ENCODE measurements at places on chromosomes 6 and 20.

GRCh38 chr6:169332250-169332649 lies 78.6 kb upstream of the THBS2 start:
- H3K36me3 ChIP-seq: no peaks in the 10 kb centered on the region
- no peak for DNase-seq
- peaks cover 17% of the 10 kb centered on the region for H3K27me3 ChIP-seq
- H3K27ac ChIP-seq: no peak overlapping the region
- H3K4me3 ChIP-seq: no peak overlapping the region
- no peaks in the 10 kb centered on the region for H3K4me1 ChIP-seq

DNA sequence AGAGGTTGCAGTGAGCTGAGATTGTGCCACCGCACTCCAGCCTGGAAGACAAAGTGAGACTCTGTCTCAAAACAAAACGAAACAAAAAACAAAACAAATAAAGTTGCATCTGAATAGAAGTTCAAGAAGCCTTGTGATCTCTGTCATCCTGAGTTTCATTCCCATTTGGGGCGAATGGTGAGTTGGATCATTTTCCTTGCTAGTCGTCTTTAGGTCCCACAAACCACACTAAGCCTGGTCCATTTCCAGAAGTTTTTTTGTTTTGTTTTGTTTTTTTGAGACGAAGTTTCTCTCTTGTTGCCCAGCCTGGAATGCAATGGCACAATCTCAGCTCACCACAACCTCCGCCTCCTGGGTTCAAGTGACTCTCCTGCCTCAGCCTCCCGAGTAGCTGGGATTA lies 33.8 kb downstream of the ZNF217 start:
- H3K36me3 ChIP-seq: peaks cover 10% of the 10 kb centered on the region
- no peak overlapping the region for H3K27ac ChIP-seq
- H3K4me1 ChIP-seq: no peaks in the 10 kb centered on the region
- H3K4me3 ChIP-seq: no peak overlapping the region
- DNase-seq: no peak

DNA sequence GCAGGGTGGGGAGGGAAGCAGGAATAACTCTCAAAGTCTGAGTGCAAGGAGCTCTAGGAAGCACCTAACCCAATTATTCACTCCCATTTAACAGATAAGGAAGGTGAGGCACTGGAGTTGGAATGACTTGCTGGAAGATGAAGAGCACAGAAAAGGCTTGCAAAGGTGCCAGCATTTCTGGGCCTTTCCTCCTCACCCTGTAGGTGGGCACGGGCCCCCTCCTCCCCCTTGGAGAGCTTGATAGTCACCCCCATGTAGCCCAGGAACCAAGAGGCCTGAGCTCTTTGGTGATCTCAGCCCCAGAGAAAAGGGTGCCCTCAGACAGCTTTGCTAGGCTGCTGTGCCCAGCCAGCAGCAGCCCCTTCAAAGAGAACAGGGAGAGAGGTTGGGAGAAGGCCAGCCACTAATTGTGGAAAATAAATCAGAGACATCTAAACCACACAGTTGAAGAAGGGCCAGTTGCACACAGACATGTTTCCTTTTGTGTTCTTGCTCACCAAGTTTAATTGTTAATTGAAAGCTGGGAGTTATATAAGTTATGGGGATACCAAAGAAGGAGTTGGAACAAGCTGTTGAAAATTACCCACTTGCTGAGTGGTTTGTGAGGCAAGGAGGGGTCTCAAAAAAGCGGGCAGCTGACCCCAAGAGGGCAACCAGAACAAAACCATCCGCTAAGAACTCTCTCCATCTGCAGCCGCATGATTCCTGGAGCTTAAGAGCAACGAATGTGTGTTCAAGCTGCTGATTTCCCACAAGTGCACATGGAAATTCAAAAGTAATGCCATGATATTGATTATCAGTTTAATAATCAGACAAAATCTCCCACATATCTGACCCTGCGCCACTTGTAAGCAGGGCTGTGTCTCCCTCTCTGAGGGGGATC lies 77.0 kb downstream of the MRPL14 start:
- H3K4me1 ChIP-seq: peaks cover 19% of the 10 kb centered on the region
- H3K27ac ChIP-seq: peak overlapping the region; percentile 90
- no peak for DNase-seq
- no peaks in the 10 kb centered on the region for H3K27me3 ChIP-seq
- H3K4me3 ChIP-seq: no peak overlapping the region

GRCh38 chr6:593907-594212 lies 63.0 kb downstream of the HUS1B start:
- DNase-seq: no peak
- H3K36me3 ChIP-seq: peaks cover 33% of the 10 kb centered on the region
- peaks cover 34% of the 10 kb centered on the region for H3K4me1 ChIP-seq
- no peak overlapping the region for H3K4me3 ChIP-seq

- H3K27me3 ChIP-seq: no peaks in the 10 kb centered on the region
- no peaks in the 10 kb centered on the region for H3K4me1 ChIP-seq
- H3K27ac ChIP-seq: no peak overlapping the region
- no peaks in the 10 kb centered on the region for H3K36me3 ChIP-seq
These were observed 87.6 kb upstream of the FRMD1 start for GRCh38 chr6:168166627-168167026.

- no peaks in the 10 kb centered on the region for H3K4me1 ChIP-seq
- H3K4me3 ChIP-seq: no peak overlapping the region
- H3K27me3 ChIP-seq: no peaks in the 10 kb centered on the region
- no peak for DNase-seq
These were observed 92.3 kb downstream of the SEL1L2 start for GRCh38 chr20:13898012-13898612.

GRCh38 chr6:107988570-107988969 lies 30.6 kb upstream of the SEC63 start:
- no peak for DNase-seq
- peaks cover 8% of the 10 kb centered on the region for H3K4me1 ChIP-seq
- H3K36me3 ChIP-seq: no peaks in the 10 kb centered on the region
- H3K27me3 ChIP-seq: peaks cover 5% of the 10 kb centered on the region
- no peak overlapping the region for H3K4me3 ChIP-seq
- no peak overlapping the region for H3K27ac ChIP-seq
